HFFc6 (cell line): ENCODE measurements at places on chromosomes 7 and 10. TPM values are rescaled to one million over a fixed set of nuclear protein-coding genes. Genes with fewer than 3 reads are reported as not detected.

The AIMP2 gene
- 39.6 to 45.3 TPM (median 44.5 TPM) in 3 replicates for total RNA-seq

DNA sequence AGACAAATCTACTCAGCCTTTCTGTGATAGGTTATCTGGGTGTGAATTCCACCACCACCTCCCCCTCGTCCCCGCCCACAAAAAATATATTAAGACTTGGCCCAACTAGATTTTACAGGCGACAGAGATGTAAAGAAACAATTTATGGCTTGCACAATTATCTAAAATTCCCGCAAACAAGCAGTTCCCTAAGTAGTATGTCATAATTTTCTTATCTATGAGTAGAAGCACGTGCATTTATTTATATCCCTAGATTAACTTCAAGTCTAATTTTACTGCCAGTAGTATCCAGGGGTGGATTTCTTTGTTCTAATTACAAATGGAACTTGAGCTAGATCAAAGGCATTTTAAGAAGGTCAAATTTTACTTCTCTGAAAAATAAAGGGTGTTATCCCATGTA, 1.7 kb downstream of the TSPAN12 start:
- DNase-seq: no peak

DNA sequence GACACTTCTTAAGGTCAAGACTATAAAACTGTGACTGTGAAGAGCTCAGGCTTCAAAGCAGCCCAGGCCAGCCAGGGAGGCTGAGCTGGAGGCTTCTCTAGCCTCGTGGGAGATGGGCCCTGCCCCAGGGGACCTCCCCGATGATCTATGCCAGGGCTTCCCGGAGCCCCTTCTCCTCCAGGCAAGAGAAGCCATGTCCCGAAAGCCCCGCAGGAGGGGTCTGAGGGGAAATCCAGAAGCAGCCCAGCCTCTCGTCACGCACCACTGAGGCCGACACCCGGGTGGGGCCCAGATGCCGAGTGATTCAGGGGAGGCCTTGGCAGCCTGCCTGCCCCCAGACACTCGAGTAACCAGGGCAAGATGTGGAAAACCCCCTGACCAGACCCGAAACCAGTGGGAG, 63.7 kb downstream of the PROSER2 start:
- DNase-seq: no peak

DNA sequence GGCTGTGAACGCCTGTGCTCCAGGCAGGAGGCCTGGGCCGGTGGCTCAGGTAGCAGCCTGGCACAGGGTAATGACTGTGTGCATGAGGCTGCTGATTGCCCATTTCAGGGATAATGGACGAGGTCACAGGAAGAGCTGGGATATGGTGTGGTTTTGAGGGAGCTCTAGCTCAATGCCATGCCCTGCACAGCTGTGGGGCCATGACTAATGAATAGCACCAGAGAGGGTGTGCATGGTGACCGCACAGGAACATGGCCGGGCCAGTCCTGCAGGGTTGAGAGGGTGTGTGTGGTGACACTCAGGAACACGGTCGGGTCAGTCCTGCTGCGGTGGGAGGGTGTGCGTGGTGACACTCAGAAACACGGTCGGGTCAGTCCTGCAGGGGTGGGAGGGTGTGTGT, 21.8 kb downstream of the NKX6-2 start:
- DNase-seq: no peak
